Stimulated activated CD4-positive, alpha-beta T cell treated with anti-CD3 and anti-CD28 coated beads, Interleukin-15, amount 100 ng/mL, for 24 hours (primary cell): ENCODE measurements at places on chromosomes 5 and 9.

GRCh38 chr5:125411071-125411743, 664.8 kb upstream of the ZNF608 start:
- no peak for DNase-seq

DNA sequence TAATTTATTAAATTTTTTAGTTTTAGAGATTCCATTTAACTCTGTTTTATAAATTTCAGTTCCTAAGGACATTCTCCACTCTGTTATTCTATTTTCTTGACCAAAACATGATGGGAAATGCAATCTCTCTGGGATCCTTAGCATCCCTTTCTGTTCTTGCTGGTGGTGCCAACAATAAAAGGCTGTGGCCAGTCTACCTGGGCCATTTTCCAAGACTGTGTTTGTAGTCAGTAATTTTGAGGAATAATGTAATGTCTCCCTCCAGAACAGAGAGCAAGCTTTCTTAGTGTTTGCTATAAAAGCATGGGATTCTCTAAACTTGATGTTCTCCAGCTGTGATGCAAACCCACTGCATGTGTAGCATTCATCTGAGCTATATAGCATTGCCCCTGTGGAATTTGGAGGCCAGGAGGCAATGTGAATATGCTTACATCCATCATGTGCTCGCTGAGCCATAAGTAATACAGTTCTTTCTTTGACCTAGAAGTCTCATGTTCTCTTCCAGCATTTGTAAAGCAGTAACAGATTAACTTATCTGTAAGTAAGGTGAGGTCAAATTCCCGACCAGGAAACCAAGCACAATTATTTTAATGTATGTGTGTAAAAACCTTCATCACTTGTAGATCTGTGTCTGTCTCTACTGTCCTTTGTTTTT, 211.5 kb upstream of the TAS2R1 start:
- DNase-seq: no peak

DNA sequence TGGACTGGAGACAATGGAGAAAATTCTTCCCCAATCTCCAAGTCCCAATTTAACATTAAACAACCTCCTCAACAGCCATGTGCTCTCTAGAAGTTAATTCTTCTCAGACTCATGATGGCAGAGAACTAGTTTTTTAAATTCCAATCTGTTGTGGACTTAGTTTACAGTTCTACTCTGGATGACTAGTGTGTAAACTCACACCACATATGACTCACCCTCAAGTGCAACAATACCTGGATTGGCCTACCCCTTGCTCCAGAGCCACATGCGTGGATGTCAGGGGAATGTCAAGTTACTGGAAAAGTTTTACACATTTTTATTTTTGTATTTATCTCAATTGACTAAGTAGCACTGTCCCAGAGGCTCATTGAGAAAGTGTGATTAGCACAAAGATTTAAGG, 136.0 kb upstream of the EFNA5 start:
- no peak for DNase-seq

DNA sequence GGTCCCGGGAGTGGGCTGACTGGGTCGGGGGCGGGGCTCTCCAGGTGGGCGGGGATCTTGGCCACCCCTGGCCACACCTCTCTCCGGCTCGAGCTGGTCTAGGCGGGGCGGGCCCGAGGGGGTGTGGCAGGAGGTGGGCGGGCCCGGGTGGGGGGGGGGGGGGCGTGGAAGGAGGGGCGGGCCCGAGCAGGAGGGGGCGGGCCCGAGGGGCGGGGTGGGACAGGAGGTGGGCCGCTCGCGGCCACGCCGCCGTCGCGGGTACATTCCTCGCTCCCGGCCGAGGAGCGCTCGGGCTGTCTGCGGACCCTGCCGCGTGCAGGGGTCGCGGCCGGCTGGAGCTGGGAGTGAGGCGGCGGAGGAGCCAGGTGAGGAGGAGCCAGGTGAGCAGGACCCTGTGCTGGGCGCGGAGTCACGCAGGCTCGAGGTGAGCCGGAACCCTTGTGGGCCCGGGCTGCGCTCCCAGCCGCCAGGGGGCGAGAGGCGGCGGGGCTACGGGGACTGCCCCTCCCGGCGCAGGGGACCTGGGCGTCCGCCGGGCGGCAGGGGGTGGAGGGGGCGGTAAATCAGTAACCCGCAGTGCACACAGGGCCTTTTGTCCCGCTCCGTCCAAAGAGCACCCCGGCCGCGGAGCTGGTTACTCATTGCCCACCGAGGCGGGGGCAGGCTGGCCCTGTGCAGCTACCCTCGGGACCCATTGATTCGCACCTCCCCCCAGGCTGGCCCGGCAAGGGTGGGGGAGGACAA, at the start of gene FGFR4:
Gene FGFR4, plus strand, starts transcription at position 262 of the 744 bp plus-strand sequence. CDS start 2,688 bp downstream, outside the sequence.
- DNase-seq: peak; percentile 71

DNA sequence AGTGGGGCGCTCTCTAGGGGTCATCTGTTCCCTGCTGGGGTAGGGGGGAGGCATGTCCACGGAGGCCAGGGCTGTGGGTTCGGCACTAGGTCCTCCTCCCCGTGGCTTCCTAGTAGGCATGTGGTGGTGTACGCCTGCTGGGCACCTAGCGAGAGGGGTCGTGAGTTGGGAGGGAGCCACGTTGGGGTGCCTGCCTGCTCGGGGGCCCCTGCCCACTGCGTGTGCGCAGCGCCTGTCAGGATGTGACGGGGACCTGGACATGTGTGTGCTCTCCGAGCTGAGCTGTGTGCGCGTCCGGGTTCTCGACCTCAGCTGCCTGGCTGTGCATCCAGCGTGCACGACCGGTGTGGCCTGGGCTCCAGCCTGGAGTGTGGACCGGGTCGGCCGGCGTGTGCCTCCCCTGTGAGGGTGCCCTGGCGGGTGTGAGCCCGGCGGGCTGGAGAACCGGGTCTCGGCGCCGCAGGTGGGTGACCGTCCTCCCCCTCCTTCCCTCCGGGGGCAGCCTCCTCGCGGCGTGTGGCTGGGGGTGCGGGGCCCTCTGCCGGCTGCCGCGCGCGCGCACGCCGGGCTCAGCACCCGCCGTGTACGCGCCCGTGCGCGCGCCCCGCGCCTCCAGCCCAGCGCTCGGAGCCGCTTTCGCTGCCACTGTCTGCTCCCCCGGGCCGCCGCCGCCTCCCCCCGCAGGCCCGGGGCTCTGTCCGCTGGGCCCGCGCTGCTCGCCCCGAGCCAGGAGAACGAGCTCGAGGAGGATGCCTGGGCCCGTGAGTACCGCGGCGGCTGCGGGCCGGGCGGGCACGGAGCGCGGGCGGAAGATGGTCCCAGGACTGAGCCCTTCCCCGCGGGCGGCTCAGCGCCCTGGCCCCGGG, at the start of gene PRR7:
Gene PRR7, plus strand, starts transcription at position 615 of the 866 bp plus-strand sequence. CDS start 8,254 bp downstream, outside the sequence.
- DNase-seq: peak; percentile 80

- DNase-seq: peak; percentile 72
Observed at GRCh38 chr9:125126019-125126746, 17.1 kb downstream of the SCAI start.

- no peak for DNase-seq
Observed at GRCh38 chr9:116774421-116775180, 87.5 kb downstream of the TRIM32 start.

- no peak for DNase-seq
Observed at GRCh38 chr5:62475072-62475471, 62.5 kb downstream of the IPO11 start.

GRCh38 chr5:55620766-55621160, 86.0 kb upstream of the PLPP1 start:
- DNase-seq: no peak

DNA sequence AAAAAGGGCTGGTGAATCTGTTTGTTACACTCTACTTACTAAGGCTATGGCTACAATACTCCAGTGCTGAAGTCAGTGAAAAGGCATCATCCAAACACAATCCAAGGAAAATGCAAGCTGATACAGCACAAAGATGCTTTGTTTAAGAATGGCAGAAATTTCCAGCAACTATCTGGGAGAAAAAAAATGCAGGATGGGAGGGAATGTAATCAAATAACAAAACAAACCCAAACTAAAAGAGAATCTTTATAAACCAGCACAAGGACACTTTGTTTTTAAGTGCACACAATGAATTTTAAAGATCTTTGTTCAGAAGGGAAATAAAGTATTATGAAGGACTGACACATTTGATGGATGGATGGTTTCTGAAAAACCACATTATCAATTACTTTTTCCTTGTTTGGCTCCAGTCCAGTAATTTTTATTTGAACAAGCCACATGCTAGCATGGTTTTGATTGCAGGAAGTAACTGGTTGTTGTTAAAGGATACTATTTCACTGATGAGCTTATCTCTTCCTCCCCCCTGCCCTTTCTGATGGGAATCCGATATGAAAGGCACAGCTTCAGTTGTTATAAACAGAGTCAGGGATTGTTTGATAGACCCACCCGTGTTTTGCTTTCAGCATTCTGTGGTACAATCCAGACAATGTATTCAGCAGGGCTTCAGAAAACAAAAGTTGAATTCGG, 12.1 kb upstream of the TLE4 start:
- DNase-seq: no peak

- no peak for DNase-seq
Observed at GRCh38 chr5:44356231-44356630, 33.0 kb downstream of the FGF10 start.

DNA sequence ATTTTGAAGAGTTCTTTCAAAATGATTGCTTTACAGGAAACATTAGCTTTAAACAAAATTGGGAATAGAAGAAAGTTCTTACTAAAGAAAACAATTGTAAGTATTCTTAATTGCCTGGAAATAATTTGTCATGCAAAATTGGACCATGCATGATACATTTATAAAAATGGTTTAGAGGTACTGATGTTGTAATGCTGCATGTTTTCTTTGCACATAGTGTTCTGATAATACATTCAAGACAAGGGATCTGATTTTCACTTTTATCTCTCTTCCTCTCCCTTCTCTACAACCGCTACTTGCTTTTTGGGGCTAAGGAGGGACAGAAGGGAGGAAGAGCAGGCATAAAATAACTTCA, 211.6 kb upstream of the MPDZ start:
- no peak for DNase-seq

GRCh38 chr9:21590058-21590996, 108.2 kb upstream of the IFNE start:
- no peak for DNase-seq

- no peak for DNase-seq
Observed at GRCh38 chr9:1514776-1515363, 464.7 kb downstream of the DMRT2 start.

- no peak for DNase-seq
Observed at GRCh38 chr5:97182571-97183099, 412 bp downstream of the RIOK2 start.

GRCh38 chr9:105822814-105823213, 128.5 kb downstream of the TMEM38B start:
- DNase-seq: no peak

GRCh38 chr9:130390390-130390789, 54.4 kb upstream of the ASS1 start:
- DNase-seq: no peak

- DNase-seq: no peak
Observed at GRCh38 chr5:67187006-67187715, 9.4 kb downstream of the CD180 start.

- no peak for DNase-seq
Observed at GRCh38 chr5:128586848-128587247, 48.8 kb upstream of the FBN2 start.

- DNase-seq: no peak
Observed at GRCh38 chr5:167453246-167454030, 838.0 kb upstream of the WWC1 start.

- DNase-seq: peak; percentile 71
Observed at GRCh38 chr9:87792831-87793288, 66.9 kb downstream of the CTSL start.

- no peak for DNase-seq
Observed at GRCh38 chr5:149282027-149282965, 10.6 kb downstream of the AFAP1L1 start.

- DNase-seq: no peak
Observed at GRCh38 chr5:10069637-10070313, 179.9 kb downstream of the ATPSCKMT start.

- DNase-seq: no peak
Observed at GRCh38 chr9:110526426-110526825, 53.1 kb downstream of the SVEP1 start.

- no peak for DNase-seq
Observed at GRCh38 chr9:16668734-16669295, 201.7 kb downstream of the BNC2 start.
